Stimulated activated naive CD4-positive, alpha-beta T cell (primary cell): ENCODE measurements at places on chromosomes 4 and X.

DNA sequence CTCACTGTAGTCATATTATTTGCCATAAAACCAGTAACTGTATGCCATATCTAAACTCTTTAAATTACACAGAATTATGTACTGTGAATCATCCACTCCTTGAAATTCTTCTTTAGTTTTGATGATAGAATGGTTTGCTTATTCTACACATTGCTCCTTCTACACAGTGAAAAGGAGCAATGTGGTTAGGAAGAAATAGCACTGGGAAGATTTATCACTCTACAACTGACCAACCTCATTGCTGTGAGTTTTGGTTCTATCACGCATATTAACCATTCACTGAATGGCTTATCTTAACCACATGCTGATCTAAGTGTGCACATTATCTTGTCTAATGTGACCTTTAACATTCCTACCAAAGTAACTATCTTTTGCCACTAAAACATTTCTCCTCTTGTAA, 415.7 kb upstream of the NDST4 start:
- DNase-seq, result no peak

- no peak for DNase-seq
Measured at GRCh38 chr4:154988511-154988910, 207.4 kb downstream of the RBM46 start.

- no peak for DNase-seq
Measured at GRCh38 chr4:41120297-41121217, 93.8 kb downstream of the APBB2 start.

DNA sequence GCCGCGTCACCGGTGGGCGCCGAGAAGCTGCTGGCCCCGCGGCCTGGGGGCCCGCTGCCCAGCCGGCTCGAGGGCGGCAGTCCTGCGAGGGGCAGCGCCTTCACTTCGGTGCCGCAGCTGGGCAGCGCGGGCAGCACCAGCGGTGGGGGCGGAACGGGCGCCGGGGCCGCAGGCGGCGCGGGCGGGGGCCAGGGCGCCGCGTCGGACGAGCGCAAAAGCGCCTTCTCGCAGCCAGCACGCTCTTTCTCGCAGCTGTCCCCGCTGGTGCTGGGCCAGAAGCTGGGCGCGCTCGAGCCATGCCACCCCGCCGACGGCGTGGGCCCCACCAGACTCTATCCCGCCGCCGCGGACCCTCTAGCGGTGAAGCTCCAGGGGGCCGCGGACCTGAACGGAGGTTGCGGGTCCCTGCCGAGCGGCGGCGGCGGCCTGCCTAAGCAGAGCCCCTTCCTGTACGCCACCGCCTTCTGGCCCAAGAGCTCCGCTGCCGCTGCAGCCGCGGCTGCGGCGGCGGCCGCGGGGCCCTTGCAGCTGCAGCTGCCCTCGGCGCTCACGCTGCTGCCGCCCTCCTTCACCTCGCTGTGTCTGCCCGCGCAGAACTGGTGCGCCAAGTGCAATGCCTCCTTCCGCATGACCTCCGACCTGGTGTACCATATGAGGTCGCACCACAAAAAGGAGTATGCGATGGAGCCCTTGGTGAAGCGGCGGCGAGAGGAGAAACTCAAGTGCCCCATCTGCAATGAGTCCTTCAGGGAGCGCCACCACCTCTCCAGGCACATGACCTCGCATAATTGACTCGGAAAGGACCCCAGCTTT, 5.6 kb downstream of the PRDM8 start:
- peak; percentile 68 for DNase-seq

DNA sequence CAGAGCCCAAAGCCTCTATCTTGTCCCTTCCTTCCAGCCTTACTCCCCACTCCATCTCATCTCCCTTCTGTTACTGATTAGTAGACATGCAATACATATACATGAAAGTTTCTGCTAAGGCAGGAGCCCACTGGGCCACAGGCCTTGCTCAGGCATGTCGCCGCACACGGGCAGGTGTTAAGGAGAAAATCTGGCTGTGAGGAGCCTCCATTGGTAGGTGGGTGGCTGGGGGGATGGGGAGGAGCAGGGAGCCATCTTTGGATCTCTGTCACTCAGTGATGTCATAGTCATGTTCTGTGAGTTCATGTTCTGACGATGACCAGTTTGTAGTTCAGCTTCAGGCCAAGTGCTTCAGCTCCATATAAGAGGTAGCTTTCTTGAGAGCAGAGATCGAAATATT, 2.9 kb upstream of the HMGB3 start:
- no peak for DNase-seq

DNA sequence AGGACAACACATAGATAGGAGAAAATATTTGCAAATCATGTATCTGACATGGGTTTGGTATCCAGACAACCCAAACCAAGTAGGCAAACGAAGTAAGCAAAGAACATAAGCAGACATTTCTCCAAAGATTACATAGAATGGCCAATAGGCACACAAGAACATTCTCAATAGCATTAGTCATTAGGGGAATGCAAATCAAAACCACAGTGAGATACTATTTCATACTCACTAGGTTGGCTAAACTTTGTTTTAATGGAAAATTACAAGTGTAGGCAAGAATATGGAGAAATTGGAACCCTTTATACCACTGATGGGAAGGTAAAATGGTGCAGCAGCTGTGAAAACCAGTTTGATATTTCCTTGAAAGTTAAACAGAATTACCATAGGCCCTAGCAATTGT, 74.7 kb downstream of the CHRNA9 start:
- no peak for DNase-seq

- DNase-seq, result no peak
Measured at GRCh38 chrX:133666256-133666655, 251.0 kb upstream of the GPC4 start.

DNA sequence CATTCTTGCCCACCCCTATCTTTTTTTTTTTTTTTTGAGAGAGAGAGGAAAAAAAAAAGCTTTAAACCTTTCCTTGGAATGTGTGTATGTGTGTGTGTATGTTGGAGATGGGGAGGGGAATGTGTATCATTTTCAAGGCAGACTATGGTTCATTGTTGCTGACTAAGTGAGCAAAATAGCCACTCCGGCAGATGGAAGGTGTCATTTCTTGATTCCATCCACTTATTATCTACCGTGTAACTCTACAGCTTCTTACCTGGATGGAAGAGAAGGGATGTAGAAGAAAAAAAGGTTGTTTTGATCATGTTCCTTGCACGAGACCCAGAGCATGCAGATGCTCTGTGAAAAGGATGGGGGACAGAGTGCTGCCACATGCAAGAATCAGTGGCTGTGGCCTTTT, 5.9 kb upstream of the GK2 start:
- DNase-seq, result no peak

DNA sequence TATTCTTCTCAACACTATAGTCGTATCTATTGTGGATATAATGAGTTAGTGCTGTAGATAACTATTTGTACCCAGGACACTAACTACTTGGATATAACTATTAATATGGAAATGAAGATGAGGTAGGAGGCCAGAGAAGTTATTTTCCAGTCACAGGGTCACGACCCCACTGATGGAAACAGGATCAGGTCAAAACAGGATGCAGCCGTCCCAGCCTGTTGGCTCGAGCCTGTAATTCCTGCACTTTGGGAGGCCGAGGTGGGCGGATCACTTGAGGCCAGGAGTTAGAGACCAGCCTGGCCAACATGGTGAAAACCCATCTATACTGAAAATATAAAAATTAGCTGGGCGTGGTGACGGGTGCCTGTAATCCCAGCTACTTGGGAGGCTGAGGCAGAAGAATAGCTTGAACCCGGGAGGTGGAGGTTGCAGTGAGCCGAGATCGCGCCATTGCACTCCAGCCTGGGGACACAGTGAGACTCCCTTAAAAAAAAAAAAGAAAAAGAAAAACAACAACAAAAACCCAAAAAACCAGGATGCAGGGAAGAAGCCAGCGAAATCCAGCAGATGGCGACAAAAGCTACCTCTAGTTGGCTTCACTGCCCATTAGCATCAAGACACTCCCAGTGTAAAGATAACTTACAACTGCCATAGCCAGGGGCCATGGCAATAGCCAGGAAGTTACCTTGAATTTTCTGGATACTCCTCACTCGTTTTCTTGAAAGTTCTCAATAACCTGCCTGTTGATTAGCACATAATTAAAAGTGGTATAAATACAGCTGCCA, 37.9 kb upstream of the NKAP start:
- DNase-seq, result no peak

- no peak for DNase-seq
Measured at GRCh38 chr4:84796394-84796793, 170.1 kb downstream of the WDFY3 start.

- no peak for DNase-seq
Measured at GRCh38 chrX:12891915-12892506, 14.4 kb upstream of the TLR8 start.

- DNase-seq, result no peak
Measured at GRCh38 chr4:11650801-11651596, 222.3 kb upstream of the HS3ST1 start.

DNA sequence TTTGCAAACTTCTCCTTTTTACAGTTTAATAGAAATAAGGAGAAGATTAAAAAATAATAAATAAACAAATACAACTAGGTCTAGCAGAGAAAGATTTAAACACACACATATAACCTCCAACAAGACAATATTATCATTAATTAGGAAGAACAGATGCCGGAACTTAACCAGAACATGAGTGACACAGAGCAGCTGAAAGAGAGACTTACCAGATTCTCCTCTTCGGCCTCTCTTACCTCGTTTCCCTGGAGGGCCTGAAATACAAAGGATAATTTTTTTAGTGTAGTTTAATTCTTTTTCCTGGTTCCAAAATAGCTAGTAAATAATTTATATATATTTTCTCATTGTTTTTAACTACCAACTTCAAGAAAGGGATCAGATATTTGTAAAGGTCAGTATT, 252.5 kb downstream of the COL25A1 start:
- no peak for DNase-seq

- DNase-seq, result no peak
Measured at GRCh38 chr4:102493257-102493656, 7.9 kb upstream of the NFKB1 start.

- DNase-seq, result no peak
Measured at GRCh38 chr4:117702353-117702752, 331.9 kb upstream of the NDST3 start.

- no peak for DNase-seq
Measured at GRCh38 chrX:132958091-132958703, at the start of gene HS6ST2. TSS of gene HS6ST2 (minus strand) at chrX:132958629.

GRCh38 chr4:38462367-38463055, 201.5 kb upstream of the KLF3 start:
- DNase-seq, result no peak

DNA sequence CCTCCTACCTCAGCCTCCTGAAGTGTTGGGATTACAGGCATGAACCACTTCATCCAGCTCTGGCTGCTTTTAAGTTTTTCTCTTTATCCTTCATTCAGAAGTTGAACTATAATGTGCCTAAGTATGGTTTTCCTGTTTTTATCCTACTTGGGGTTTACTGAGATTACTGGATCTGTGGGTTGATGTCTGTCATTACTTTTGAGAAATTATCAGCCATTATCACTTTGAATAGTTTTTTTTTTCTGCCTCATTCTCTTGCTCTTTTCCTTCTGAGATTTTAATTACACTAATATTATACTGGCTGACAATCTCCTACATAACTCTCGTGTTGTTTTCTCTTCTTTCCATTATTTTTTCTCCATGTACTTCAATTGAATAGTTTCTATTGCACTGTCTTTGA, 47.6 kb upstream of the MORC4 start:
- DNase-seq, result no peak

DNA sequence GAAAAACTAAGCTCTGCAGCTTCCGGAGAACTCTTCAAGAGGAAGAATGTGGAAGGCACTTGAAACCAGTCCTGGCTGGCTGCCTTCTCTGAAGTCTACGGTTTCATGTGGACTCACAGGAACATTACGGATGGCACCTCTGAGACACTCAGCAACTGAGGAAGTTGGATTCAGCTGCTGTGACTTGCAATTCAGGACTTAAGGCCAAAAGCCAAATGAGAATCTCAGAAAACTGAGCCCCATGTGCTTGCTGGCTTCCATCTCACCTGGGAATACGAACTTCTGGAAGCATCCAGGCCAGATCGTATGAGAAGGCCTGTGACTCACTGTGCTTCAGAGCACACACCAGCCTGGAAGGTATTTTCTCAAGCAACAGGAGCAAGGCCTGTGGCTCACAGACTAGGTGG, 107.8 kb upstream of the GPC4 start:
- DNase-seq, result no peak

DNA sequence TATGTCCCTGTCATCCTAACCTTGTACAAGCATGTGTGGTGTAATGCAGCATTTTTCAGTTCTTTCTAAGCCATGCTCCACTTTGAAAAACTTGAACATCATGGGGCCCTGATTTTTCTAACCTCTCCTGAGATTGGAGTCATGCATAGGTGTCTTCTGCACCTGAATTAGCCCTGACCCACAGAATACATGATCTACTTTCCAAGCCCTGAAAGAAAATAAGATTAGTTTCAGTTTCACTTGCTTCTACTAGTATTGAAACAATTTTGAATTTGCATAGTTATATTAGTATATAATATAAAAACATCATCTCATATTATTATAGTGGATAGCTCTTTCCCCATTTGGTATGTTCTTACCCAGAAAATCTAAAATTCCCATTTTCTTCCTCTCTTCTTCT, 178.2 kb downstream of the HS3ST1 start:
- DNase-seq, result no peak

DNA sequence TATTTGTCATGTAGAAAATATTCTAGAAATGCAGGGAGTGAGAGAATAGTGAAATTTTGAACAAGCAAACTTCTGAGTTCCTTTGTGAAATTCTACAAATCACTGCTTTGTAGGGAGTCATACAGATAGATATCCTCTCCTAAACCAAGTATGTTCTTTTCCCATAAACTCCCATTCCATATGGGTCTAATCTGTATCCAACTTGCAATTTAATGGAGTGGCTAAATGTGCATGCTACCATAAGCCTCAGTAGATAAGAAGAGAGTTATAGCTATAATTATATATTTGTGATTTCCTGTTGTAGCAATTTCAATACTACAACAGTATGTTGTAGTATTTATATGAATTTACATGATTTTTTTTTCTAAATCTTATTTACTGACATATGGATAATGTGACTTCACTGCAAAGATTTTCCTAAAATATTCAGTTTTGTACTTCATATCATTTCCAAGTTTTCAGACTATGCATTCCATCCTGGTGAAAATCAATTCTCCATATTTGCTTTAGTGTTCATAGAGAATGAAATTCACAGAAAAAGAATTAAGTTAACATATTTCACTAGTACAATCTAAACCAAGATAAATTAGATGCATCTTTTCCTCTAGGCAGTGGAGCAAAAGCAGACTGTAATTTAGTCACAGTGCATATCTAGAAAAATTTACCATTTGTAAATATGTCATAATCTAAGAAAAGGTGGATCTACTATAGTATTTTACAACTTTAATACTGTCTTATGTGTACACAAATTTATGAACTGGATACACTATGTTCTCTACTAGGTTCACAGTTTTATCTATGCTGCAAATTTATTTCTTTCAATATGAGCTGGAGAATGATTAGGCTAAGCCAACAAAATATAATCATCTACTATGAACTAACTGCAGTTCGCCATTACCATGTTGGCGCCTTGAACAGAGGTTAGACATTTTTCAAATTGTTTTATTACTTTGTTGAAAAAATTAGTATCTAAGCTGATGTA, 372.9 kb upstream of the NDST3 start:
- DNase-seq, result no peak

- no peak for DNase-seq
Measured at GRCh38 chrX:154477891-154478477, 1.1 kb downstream of the LAGE3 start.

GRCh38 chr4:105184316-105184980, 37.8 kb downstream of the TET2 start:
- DNase-seq, result no peak
